CD4-positive, alpha-beta T cell treated with Interleukin-1 beta for 1 hour (primary cell): ENCODE measurements at places on chromosomes 2 and 18.

DNA sequence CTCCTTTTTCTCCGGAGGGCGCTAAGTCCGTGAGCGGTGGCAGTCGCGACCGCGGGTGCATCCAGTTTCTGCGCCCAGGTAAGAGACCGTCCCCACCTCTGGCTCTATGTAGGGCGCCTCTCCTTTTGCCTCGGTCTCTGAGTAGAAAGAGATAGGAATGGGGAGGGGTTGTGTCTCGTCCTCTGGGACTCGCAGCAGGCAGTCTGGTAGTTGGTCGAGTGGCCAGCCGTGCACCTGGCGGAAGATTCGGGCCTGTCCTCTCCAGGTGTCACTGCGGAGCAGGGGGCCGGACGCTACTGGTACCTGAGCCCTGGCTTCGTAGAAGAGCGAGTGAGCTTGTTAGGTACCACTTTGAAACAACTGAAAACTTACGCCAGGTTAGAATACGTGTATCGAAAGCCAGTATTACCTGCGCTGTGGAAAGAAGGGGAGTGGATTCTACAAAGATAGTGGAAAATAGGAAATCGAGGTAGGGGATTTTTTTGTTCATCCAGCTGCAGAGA is 403 bp downstream of the MAP2 start:
- no peak for DNase-seq

DNA sequence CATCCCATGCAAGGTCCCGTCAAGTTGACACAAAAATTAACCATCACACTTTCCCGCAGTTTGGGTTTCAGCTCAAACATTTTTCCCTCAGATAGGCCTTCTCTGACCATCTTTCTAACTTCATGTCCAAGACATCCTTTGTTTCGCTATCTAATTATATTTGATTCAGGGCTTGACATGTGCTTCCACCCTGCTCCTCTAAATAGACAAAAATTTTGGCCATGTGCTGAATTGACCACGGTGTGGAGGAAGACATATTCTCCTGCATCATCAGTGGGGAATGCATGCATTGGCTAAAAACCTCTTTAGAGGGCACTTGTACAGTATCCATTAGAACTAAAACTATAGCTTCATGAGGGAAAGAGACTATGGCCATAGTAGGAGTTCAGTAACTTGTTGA is 81.2 kb downstream of the PLCL1 start:
- no peak for DNase-seq

- no peak for DNase-seq
These were observed 89.6 kb upstream of the PMAIP1 start for GRCh38 chr18:59810183-59810582.

GRCh38 chr2:61722318-61722717 is 131.5 kb downstream of the FAM161A start:
- DNase-seq = no peak

- no peak for DNase-seq
These were observed 165.1 kb downstream of the FMNL2 start for GRCh38 chr2:152499896-152500735.

GRCh38 chr2:238499731-238500580 is 73.2 kb downstream of the ASB1 start:
- DNase-seq = no peak

GRCh38 chr2:5077479-5078089 is 614.6 kb upstream of the SOX11 start:
- DNase-seq = no peak
